ENCODE measurements at places on chromosomes 7 and 10. TPM values are rescaled to one million over a fixed set of nuclear protein-coding genes. Genes with fewer than 3 reads are reported as not detected.

- H3K27me3 ChIP-seq, result no peaks in the 10 kb centered on the region
- H3K4me3 ChIP-seq, result no peak overlapping the region
- peaks cover 26% of the 10 kb centered on the region for H3K36me3 ChIP-seq
- H3K4me1 ChIP-seq, result no peaks in the 10 kb centered on the region
- DNase-seq, result no peak
Measured at GRCh38 chr10:28060031-28060607, 61.2 kb upstream of the ODAD2 start.

- DNase-seq, result no peak
- no peak overlapping the region for H3K4me3 ChIP-seq
- no peaks in the 10 kb centered on the region for H3K4me1 ChIP-seq
- H3K36me3 ChIP-seq, result no peaks in the 10 kb centered on the region
Measured at GRCh38 chr7:50771120-50772002, 11.3 kb downstream of the GRB10 start.

DNA sequence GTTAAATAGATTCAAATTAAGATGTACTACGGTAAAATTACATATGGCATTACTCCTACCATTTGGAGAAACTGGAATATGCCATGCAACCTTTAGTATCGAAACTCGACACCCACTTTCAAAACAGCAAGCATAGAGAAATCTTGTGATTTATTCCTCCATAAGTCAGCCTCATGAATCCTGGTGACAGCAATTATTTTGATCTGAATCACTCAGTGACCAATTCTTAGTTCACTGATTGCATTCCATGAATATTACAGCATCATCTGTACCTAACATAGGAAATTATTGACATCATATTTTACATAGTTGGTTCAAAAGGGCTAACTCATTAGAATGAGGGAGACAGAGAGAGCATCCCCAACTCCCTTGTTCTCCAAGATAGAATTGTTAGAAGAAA is 89.6 kb downstream of the CACNB2 start:
- no peaks in the 10 kb centered on the region for H3K4me1 ChIP-seq
- no peak overlapping the region for H3K4me3 ChIP-seq
- no peak for DNase-seq
- H3K27ac ChIP-seq, result no peak overlapping the region
- no peaks in the 10 kb centered on the region for H3K36me3 ChIP-seq

SPRN gene
- not detected for total RNA-seq

DNA sequence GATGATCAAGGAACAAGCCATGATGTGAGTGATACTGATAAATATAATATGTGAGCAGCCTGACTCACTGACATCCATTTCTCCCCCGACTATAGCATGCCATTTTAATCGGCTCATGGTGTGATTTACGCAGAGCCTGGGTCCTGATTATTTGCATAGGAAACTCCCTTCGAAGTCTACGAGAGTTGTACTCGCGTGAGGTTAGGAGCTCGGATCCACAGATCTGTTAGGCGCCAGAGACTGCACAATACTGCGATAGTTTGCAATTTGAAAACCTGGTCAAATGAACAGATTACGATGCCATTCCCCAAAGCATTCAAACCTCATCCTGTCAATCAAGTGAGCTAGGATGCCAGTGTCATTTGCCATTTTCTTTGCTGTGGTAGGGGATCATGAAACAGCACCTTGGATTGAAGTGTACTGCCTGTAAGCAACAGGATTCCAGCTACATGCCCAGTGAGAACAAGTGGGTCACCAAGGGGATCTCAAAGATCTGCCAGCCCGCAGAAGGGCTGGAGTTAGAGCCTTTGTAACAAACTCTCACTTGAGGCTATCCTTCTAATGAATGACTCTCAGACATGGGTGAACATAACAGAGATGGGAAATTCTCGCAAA is 158.3 kb downstream of the FRMD4A start:
- no peak overlapping the region for H3K27ac ChIP-seq
- H3K4me1 ChIP-seq, result peaks cover 15% of the 10 kb centered on the region
- no peak overlapping the region for H3K4me3 ChIP-seq

ELFN1 gene
- not detected for total RNA-seq

ABLIM1 gene
- total RNA-seq, result 159 TPM

DNA sequence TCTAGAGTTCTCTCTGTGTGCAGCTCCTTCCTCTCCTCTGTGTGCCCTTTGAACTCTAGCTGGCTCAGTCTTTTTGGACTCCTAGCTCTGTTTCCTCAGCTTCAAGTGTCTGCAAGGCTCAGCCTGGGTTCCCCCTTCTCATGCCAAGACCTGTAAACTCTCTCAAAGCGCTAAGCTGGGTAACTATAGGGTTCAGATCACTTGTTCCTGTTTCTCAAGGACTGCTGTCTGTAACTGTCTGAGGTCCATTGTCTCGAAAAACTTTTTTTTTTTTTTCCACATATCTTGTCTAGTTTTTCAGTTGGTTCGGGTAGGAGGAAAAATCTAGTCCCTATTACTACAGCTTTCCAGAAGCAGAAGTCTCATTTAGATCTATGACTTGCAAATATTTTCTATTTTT is 46.6 kb upstream of the PPP1R17 start:
- DNase-seq, result no peak
- no peaks in the 10 kb centered on the region for H3K36me3 ChIP-seq
- no peaks in the 10 kb centered on the region for H3K27me3 ChIP-seq
- H3K4me1 ChIP-seq, result no peaks in the 10 kb centered on the region
- no peak overlapping the region for H3K27ac ChIP-seq

EPO gene
- total RNA-seq, result not detected

ZNF107 gene
- total RNA-seq, result 8.0 TPM

TAS2R4 gene
- 0.38 TPM for total RNA-seq

GRCh38 chr10:35216303-35216905 is 89.8 kb downstream of the CREM start:
- H3K4me1 ChIP-seq, result peaks cover 32% of the 10 kb centered on the region
- H3K27ac ChIP-seq, result no peak overlapping the region
- DNase-seq, result peak; percentile 33

DNA sequence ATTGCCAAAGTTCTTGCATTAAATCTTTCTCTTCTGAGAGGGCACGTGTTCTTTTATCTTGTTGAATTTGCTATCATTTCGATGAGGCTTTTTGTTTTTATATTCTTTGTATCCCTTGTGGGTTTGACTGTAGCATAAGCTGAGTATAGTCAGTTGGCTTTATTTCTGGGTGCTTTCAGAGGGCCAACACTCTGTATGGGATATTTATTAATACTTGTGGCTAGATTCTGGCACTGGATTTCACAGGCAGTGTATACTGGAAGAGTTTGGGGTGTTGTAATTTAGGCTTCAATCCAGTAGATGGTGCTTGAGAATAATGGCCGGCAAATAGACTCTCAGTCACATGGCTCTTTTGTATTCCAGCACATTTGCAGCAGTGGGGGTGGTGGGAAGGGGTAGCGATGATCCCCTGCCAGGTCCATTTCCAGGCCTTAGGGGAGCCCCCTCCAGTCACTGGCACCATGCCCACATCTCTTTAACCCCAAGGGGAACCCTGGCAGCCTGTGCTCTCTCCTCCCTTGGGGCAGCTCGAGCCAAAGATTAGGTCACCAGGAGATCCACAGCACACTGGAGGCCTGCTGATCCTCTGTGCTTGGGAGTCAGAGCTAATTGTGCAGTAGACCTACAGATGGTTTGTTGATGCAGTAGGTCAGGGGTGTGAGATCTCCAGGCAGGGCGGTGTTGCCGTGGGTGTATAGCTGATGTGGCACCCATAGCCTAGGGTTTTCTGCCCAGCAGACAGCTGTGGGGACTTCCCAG is 81.8 kb downstream of the PTPN20 start:
- peaks cover 2% of the 10 kb centered on the region for H3K27me3 ChIP-seq
- peaks cover 2% of the 10 kb centered on the region for H3K36me3 ChIP-seq
- no peaks in the 10 kb centered on the region for H3K4me1 ChIP-seq
- H3K27ac ChIP-seq, result no peak overlapping the region

- H3K27ac ChIP-seq, result peak overlapping the region; percentile 87
- DNase-seq, result peak; percentile 37
- no peaks in the 10 kb centered on the region for H3K27me3 ChIP-seq
Measured at GRCh38 chr10:1043532-1043995, 5.4 kb downstream of the IDI1 start.

GHRHR gene
- total RNA-seq, result not detected

Measured in activated naive CD4-positive, alpha-beta T cell treated with anti-CD3 and anti-CD28 coated beads for 36 hours (primary cell).